Psoas muscle (tissue), 8 donors: ENCODE measurements at places on chromosomes 4 and X. TPM values are rescaled to one million over a fixed set of nuclear protein-coding genes. Genes with fewer than 3 reads are reported as not detected.

- no peak for DNase-seq
These were observed 53.7 kb upstream of the TMPRSS11F start for GRCh38 chr4:68183417-68183816.

DNA sequence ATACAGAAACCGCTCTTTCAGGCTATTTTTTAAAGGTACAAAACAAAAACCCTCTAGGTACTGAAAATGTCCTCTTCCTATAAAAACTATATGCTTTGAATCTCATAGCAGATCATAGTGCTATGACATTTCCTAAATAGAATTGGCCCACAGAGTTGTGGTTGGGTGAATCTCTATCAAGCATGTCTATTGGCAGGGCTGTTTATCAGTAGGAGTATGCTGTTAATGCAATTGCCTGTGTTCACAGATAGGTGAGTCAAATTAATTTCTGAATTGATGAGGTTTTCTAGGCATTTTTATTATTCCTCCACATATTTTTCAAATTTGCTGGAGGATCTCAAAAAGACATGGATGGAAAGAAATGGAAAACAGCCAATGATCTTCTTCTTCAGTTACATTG, 73.9 kb downstream of the QRFPR start:
- DNase-seq: no peak

DNA sequence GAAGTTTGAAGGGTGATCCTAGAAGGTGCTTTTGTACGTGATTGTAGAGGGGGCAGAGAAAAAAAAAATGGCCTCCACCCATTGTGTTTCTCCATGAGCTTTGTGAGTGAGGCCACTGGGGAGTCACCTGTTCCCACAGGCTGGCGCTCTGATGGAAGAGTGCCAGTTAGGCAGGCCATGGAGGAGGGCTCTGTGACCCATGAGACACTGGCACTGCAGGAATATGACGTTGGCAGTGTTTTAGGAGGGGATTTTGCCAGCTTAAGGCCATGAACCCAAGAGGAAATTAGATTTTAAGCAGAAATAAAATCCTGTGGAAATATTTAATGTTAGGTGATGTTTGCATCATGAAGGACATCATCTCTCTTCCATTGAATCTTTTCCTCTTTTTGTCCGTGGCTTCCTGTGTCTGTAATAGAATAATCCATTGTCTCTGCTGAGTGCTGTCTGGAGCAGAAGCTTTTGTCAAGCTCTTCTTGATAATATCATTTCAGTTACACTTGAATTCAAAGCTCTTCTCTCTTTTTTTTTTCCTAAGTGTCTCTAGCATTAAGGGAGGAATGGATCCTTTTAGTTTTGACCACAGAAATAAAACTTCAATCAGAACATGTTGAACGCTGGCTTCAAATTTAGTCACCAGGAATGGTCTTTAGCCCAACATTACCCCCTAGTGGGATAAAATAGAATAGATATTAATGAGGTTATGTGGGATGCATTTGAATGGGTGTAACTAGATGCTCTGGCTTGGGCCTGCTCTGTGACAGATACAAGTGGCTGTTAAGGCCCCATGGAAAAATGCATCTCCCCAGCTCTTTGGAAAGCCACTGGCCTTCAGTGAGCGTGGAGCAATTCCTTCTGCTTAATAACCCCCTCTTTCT, 41.0 kb upstream of the UCP1 start:
- no peak for DNase-seq

GRCh38 chrX:132426695-132427281, 62.0 kb downstream of the MBNL3 start:
- no peak for DNase-seq

GRCh38 chr4:61571761-61572559, 371.8 kb downstream of the ADGRL3 start:
- no peak for DNase-seq

- no peak for DNase-seq
These were observed 71.0 kb downstream of the SNCA start for GRCh38 chr4:89765966-89766365.

DNA sequence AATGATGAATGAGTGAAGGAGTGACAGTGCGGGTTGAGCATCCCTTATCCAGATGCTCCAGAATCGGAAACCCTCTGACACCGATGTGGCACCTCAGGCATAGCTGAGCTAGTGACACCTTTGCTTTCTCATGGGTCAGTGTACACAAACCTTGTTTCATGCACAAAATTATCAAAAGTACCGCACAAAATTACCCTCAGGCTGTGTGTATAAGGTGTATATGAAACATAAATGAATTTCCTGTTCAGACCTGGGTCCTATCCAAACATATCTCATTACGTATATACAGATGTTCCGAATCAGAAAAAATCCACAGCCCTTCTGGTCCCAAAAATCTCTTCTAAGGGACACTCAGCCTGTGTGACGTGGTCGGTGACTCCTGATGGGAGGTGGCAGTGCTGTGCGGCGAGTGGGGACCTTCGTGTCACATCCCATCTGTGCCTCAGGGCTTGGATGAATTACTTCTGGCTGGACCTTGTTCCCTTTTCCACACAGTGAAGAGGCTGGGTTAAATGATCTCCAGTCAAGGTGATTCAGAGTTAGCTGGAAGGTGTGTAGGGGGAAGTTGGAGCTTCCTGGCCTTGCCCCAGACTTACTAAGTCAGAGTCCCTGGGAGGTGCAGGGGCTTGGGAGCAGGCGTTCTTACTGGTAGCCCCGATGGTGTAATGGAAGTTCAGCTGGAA, 18.8 kb downstream of the RGS12 start:
- DNase-seq: no peak

DNA sequence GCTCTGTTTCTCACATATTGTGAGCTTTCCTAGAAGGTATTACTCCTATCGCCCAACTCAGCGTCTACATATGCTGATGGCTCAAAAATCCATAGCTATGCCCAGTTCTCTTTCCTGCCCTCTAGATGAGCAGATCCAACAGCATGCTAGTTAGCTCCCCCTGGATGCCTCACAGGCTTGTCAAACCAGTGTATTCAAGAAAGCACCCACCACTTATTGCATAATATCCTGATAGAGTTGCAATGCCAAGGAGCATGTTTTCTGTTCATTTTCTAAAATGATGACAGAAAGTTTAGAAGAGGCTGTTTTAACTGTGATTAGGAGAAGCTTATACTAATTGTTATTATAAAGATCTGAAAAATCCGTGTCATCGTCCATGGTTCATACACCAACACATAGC, 1.9 kb upstream of the PACRGL start:
- DNase-seq: no peak

DNA sequence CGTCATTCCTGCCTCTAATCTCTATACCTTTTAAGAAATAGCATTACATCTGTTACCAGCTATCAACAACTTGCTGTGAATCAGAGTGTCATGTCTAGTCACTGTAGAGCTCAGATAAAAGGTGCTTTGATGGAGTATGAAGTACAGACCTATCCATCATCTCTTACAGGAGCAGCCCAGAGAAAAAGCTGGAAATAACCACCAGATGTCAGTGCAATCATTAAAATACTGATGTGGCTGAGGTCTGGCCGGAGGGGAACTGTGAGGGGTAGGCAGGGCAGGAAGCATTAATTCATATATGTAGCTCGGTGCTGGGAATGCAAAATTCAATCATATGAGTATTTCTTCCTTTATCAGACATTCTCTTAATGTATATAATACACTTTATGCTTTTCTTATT, 100.6 kb downstream of the AKAP4 start:
- DNase-seq: no peak

GRCh38 chrX:70421618-70422017, 1.5 kb upstream of the GDPD2 start:
- DNase-seq: no peak

GRCh38 chrX:119635799-119636198, 29.6 kb upstream of the NKRF start:
- DNase-seq: no peak

- DNase-seq: no peak
These were observed 29.3 kb upstream of the ABCG2 start for GRCh38 chr4:88187766-88188165.

DNA sequence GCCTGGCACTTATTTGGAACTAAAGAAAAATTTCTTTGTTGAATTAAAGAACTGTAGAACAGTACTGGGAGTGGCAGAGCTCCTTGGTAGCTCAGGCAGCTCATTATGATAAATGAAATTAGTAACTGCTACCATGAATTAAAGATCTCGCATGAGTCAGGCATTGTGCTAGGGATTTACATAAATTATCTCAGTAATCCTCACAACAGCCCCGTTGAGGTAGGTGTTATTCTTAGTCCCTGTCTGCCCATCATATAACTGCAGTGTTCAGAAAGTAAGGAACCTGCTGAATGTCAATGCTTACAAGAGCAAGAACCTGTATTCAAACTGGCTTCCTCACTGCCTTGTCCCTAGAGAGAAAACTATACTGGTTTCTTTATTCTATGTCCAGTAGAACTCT, 108.3 kb downstream of the NLGN4X start:
- DNase-seq: no peak

GRCh38 chr4:68864438-68865187, 48.8 kb downstream of the UGT2B10 start:
- DNase-seq: no peak

GRCh38 chr4:14726877-14727361, 275.4 kb upstream of the CPEB2 start:
- DNase-seq: no peak

DNA sequence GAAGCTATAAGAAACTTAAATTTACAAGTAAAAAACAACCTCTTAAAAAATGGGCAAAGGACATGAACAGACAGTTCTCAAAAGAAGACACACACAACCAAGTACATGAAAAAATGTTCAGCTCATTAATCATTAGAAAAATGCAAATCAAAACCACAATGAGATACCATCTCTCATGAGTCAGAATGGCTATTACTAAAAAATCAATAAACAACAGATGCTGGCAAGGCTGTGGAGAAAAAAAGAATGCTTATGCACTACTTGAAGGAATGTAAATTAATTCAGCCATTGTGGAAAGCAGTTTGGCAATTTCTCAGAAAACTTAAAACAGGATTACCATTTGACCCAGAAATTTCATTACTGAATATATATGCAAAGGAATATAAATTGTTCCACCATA, 666.3 kb upstream of the GRIA3 start:
- no peak for DNase-seq

GRCh38 chrX:107451731-107452130, 2.3 kb downstream of the FRMPD3 start:
- DNase-seq: no peak

- DNase-seq: no peak
These were observed 40.4 kb upstream of the TLR2 start for GRCh38 chr4:153643406-153644383.

- DNase-seq: no peak
These were observed 54.4 kb downstream of the FAM53A start for GRCh38 chr4:1629699-1630083.

Gene MTCP1
- polyA plus RNA-seq: 6.0 TPM

Gene PPM1K
- 3.5 TPM for polyA plus RNA-seq

Gene ASB11
- polyA plus RNA-seq: 1.5 TPM

Gene SPANXN4
- not detected for polyA plus RNA-seq

Gene SYAP1
- 10.9 TPM for polyA plus RNA-seq

Gene LPAR4
- 0.01 TPM for polyA plus RNA-seq

Gene BST1
- polyA plus RNA-seq: 0.98 TPM
